Type B pancreatic cell (in vitro differentiated cells): ENCODE measurements at places on chromosomes 1 and 21. TPM values are rescaled to one million over a fixed set of nuclear protein-coding genes. Genes with fewer than 3 reads are reported as not detected.

The GBP7 gene
- not detected in 2 replicates for total RNA-seq

DNA sequence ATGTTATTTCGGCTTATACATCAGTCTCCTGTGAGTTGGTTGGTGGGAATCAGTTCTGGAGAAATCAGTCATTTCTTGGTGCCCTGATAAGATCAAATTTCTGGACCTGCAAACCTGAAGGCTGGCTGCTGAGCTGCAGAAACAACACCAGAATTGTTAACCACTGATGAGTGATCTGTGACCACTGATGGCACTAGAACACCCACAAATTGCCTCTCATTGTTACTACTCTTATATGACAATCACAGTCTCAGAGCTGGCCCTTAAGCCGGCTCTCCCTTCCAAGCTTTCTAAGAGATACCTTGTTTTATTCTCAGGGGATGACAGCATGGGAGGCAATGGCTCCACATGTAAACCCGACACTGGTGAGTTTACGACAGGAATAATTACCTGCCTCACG, 1.9 kb downstream of the C1orf162 start:
- DNase-seq, result no peak

GRCh38 chr1:204463125-204464060, 31.2 kb downstream of the PIK3C2B start:
- DNase-seq, result no peak

DNA sequence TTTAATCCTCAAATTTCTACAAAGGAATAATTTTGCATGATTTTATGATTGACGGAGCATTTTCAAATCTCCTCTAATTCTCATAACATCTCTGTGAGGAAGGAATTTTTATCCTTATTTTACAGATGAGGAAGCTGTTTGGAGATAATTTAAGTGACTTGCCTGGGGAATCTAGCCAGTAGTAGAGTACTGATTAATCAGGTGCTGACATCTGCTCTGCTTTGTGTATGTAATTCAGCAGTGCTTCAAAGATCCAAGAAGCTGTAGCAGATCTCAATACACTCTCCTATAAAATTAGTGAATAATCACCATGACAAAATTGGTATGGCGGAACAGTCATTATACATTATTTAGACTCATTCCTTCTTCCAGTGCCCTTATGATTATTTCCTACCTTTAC, 46.0 kb downstream of the DPH5 start:
- no peak for DNase-seq

DNA sequence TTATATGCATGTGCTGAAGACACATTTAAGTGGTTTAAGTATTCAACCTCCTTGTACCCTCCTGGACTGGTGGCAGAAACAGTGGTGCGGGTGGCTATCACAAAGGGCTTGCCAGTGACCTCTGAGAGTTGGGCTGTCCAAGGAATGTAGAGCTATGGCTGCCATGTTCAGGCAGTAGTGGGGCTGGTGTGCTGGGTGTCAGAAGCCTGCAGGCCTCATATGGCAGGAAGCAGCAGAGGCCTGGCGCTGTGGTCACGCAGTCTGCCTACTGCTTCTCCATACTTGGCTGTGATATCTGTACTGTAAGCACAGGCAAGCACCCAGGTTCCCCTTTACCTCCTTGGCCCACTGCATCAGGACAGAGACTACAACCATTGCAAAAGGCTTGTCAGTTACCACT, 870.0 kb downstream of the LRRIQ3 start:
- DNase-seq, result no peak

GRCh38 chr21:46454142-46454541, 4.5 kb upstream of the DIP2A start:
- DNase-seq, result no peak

The FAM72D gene
- 1.5 and 3.4 TPM in 2 replicates for total RNA-seq

DNA sequence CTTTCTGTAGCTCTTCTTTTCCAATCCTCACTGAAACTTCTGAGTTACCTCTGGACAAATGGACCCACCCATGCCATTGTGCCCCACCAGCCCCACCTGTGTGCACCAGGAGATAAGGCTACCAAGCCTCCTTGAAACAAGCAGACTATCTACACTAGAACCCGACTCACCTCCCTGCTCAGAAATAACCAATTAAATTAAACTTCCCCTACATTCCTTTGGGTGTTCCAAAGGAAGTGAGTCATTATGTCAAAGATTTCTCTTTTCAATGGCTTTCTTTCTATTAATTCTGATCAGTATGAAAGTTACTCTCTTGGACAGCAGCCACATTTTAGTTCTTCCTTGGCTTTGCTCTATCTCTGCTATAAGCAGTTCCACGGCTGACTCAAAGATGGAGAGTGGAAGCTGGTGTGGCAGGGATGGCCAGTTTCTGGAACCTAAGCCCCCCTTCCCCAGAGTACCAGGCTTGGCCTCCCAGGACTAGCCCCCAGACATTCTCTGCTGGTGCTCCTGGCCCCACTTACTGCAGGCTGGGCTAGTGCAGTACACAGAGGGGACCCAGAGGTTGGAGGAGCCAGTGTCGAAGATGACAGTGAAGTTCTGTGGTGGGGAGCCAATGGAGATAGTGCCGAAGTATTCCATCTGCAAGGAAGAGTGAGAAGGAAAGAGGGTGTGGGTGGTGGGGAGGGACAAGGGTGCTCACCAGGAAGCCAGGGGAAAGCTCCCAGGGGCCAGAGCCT, 1.9 kb downstream of the CTSE start:
- DNase-seq, result peak; percentile 58

DNA sequence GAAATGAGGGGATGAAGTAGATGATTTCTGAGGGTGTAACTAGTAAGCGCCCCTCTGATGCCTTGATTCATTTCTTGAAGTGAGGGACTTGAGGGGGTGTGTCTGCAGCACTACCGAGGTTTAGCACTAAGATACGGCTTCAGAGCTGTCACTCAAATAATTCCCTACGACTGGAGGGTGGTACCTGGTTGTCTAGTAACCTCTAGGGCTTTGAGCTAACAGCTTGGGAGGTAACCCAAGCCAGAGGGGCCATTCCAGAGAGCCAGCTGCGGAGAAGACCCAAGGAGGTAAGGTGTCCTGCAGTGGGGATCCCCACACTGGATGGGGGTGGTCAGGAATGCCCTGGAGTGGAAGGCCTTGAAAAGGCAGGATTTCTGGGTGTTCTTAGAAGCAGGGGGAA, at the start of gene TTC24:
Gene TTC24, plus strand, starts transcription at position 252 of the 400 bp plus-strand sequence. CDS start 1,642 bp downstream, outside the sequence.
- no peak for DNase-seq
